Stimulated activated naive B cell treated with anti-CD40 and anti-IgM and Interleukin-4, amounts not matched to agents 10 μg/mL and 1 μg/mL and 100 μg/mL, for 72 hours (primary cell): ENCODE measurements at places on chromosomes 1 and 21.

DNA sequence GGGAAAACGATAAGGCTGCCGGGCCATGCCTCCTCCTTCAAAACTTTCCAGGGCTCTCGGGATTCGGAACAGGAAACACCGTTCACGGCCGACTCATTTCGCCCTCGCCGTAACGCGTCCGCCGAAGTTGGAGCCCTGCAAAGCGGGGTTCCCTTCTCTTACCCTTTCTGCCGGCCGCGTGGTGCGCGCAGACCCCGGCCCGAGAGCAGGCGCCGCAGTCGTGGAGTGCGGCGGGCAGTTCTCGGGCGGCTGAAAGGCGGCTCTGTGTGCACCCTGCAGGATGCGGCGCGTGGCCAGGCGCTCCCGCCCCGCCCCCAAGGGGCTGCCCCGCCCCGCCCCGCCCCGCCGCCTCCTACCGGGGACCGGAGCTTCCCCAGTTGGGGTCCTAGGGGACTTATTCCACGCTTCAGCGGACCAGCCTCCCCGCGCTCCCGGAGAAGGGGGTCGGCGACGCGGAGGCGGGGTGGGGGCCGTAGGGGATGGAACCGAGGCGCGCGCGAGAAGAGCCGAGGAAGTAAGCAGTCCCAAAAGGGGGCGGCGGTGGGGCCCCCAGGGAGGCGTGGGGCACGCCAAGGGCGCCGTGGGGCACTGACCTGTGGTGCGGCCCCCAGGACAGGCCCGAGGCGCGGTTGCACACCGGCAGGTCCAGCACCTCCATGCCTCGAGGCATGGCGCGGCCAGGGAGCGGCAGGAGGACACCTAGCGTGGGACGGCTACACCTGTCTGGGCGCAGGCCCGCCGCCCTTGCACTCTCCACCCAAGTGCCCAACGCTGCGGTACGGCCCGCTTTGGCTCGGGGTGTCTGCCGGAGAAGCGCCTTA is at the start of gene MCOLN2:
TSS of gene MCOLN2 (minus strand) at position 268 of the 821 bp plus-strand sequence. CDS start at position 27, 241 bp downstream.
- peak; percentile 65 for DNase-seq

DNA sequence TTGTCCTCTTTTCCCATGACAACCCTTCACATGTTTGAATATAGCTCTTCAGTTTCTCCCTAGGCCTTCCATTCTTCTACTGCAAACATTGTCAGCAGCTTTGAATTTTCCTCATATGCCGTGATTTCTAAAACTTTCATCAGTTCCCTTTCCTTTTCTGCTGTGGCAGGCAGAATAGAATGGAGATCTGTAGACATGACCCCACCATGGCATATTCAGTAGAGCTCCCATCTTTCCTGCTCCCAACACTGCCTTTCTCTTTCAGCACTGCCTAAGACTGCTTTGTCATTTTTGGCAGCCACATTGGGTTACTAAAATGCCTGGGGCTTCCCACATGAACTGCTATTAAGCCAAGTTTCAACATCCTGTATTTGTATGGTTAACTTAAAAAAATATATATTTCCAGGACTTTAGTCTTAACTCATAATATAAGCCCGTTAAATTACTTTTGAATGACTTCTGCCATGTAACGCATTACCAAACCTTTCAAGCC is 60.9 kb downstream of the TBX19 start:
- DNase-seq = no peak

GRCh38 chr1:110616587-110616986 is 10.4 kb upstream of the KCNA2 start:
- no peak for DNase-seq

DNA sequence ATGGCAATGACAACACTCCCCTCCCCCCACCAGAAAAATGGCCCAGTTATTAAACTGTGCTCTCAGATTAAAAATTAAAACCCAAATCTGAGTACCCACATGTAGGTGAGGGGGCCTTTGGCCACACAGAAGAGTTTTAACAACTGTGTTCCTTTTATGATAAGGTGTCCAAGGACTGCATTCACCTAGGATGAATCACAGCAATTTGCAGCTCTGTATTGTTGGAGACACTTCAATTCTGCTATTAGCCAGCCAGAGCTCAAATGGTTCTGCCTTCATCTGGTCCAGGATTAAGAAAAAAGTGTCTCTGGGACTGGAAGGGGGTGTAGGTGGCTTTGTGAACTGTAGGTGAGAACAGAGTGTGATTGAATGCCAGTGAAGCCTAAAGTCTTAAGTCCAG is 43.3 kb upstream of the DIRAS3 start:
- DNase-seq = no peak

DNA sequence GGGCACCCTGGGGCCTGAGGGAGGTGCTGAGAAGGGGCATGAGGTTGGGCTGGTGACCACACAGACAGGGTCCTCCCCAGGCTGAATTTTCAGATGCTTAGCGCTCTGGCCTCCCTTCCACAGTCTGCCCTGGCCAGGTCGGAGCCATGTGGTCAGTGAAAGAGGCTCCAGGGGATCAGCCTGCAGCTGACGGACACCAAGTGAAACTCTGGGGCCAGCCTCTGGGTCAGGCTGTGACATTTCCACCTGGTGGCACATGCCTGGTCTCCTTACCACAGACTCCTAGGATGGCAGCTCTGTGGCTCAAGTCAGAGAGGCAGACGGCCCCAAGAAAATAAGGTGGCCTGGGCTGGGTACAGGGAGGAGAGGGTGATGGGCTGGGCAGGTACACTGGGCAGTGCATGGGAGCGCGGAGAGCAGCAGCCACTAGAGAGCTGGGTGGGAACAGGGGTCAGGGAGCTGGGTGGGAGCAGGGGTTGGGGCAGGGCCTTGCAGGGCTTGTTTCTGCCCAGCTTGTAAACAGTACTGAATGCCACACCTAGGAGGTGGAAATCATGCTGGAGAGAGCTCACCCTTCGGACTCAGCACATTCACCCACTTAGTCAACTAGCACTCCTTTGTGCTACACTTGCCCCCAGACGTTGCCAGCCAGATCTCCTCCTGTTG is 20.7 kb upstream of the ADARB1 start:
- no peak for DNase-seq

DNA sequence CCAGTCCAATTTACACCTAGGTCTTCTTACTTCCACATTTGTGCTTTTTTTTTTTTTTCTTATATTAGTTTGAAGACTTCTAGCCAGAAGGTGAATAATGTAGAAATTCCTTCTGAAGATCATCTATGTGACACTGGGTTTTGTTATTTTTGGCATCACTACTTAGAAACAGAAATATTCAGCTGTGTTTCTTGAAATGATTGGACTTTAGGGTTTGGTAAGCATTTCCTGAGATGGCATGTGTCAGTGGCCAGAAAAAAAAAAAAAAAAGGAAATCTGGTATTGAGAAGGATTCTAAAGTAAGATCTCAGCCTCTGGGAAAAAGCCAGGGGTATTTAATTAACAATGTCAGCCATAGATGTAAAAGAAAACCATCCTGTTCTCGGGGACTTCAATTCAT is 43.4 kb upstream of the LRRC8C start:
- no peak for DNase-seq

DNA sequence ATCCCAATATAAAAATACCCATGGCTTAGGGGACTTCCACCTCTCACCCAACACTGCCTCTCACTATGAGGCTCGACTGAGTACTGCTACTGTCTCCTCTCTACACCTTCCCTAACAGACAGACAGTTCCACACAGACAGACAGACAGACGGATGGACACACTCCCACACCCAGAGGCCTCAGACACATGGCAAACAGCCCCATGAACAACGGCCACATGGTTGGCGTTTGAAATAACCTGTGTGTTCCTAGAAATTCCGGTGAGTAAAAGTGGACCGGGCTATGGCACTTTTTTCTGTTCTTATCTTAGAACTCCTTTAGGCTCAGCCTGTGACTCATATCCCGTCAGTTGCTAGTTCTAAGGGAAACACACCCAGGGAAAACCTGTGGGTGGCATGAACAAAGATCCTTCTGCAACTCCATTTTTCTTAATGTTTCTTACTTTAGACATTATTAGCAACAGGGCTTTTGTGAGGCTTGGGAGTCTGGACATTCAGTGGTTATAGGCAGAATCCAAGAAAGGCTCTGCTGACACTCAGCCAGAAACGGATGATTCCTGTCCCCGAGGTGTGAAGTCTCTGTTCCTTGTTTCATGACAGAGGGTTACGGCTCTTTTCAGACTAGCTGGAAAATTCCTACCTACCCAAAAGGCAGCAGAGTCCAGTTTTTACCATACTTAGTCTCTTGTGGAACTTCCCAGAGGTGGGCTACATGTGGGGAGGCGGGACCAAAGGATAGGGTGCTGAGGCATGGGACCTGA is 90.5 kb upstream of the TLR5 start:
- no peak for DNase-seq

DNA sequence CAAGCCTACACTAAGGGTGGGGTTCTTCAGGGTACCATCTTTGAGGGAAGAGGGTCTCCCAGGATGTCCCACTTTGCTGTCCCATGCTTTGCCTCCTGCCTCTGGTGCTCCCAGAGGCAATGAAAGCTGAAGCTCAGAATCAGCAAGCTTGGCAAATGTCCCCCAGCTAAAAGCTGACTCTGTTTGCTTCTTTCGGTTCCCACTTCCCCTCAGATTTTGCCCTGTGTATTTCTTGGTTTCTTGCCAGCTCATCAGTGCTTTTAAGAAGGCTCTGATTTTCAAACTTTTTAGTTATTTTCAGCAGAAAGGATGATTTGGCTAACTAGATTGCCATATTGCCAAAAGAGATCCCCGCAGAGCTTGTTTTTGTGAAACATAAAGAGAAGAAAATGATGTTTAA is 33.1 kb upstream of the COG2 start:
- no peak for DNase-seq

DNA sequence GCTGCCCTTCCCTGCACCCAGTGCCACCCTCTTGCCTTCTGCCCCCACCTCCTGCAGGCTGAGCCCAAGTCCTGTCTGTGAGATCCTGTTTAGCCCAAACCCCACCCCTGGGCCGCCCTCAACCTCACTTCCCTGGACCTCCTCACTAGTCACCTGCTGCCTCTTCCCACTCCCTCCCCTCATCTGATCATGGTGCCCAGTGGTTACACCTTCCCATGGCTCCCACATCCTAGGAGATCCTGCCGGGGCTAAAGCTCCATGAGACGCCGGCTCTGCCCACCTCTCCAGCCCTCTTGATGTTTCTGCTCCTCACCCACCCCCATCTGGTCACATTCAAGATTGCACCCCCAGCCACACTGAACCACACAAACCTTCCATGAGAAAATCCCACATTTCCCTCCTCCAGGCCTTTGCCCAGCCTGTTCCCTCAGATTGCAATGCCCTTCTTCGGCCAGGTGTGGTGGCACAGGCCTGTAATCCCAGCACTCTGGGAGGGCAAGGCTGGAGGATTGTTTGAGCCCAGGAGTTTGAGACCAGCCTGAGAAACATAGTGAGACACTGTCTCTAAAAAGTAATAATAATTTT is 17.0 kb downstream of the TTC39A start:
- DNase-seq = no peak

- DNase-seq = no peak
Observed at GRCh38 chr1:35259561-35259960, 8.9 kb upstream of the ZMYM4 start.

- no peak for DNase-seq
Observed at GRCh38 chr1:208276757-208277435, 32.7 kb upstream of the PLXNA2 start.

DNA sequence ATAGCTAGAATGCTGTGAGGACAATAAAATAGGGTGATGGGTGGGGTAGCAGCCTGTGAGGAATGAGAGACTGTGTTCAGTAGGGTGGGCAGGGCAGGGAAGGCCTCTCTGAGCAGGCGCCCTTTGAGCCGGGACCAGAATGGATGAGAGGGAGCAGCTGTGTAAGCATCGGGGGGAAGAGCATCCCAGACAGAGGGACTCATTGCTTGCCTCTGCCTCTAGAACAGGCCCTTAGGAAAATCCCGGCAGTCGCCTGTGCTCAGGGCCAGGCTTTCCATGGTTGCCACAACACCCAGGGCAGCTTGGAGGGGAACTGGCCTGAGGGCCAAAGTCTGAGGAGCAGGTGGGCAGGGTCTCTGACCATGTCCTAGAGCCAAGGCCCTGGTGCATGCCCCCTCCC is 774 bp downstream of the SLC2A7 start:
- no peak for DNase-seq

- no peak for DNase-seq
Observed at GRCh38 chr1:221509575-221510355, 232.1 kb downstream of the DUSP10 start.

DNA sequence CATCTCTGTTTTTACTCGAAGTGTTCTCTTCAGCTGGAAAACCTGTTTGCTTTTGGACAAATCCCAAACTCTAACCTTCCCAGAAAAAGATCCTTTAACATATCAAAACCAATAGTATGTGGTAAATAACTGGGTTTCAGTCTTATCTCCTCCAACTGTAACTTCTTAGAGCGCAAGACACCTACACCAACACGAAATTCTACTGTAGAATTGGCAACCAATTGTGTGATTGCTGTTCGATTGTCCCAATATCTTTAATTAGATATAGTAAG is 5.8 kb upstream of the MPZL1 start:
- DNase-seq = no peak
